NCI-H1105 (cell line): ENCODE measurements at places on chromosomes 2 and 18.

DNA sequence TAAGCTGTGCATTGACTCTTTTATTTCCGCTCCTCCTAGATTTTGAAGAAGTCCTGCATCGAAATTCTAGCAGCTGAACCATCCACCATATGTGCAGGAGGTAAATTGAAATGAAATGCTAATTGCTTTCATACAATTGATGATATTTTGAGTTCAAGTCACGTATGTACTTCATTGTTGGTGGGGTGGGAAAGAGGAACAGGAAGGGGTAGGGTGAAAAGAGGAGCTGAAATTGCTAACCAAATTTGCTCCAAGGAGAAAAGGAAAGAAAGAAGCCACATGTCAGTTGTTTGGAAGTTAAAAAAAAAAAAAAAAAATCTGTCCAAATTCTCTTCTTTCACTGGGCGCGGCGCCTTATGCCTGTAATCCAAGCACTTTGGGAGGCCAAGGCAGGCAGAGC is 77.8 kb downstream of the ANTXR1 start:
- no peak for DNase-seq

DNA sequence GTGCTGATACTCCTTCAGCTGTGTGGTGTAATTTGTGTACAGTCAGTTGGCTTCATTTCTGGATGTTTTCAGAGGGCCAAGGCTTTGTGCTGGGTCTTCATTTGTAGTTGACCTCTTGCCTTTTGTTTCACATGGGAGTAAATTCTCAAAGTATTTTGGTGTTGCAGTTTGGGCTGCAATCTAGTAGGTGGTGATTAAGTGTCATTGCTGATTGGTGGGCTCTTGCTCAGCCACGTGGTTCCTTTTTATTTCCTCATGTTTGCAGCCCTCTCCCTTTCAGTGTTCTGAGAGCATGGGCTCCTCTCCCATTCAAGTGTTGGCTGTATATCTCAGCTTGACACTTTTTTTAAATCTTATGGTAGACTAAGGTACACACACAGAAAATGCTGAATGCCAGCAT is 96.8 kb downstream of the SNTG2 start:
- no peak for DNase-seq

GRCh38 chr2:2810504-2810903 is 479.4 kb upstream of the MYT1L start:
- DNase-seq = no peak

- DNase-seq = no peak
Observed at GRCh38 chr18:61336766-61337165, 3.5 kb downstream of the CDH20 start.

GRCh38 chr2:45567974-45568789 is 42.9 kb downstream of the SRBD1 start:
- DNase-seq = no peak

GRCh38 chr18:77008576-77009315 is 123.8 kb downstream of the MBP start:
- DNase-seq = no peak

GRCh38 chr2:38185012-38185491 is 109.1 kb upstream of the CYP1B1 start:
- no peak for DNase-seq

DNA sequence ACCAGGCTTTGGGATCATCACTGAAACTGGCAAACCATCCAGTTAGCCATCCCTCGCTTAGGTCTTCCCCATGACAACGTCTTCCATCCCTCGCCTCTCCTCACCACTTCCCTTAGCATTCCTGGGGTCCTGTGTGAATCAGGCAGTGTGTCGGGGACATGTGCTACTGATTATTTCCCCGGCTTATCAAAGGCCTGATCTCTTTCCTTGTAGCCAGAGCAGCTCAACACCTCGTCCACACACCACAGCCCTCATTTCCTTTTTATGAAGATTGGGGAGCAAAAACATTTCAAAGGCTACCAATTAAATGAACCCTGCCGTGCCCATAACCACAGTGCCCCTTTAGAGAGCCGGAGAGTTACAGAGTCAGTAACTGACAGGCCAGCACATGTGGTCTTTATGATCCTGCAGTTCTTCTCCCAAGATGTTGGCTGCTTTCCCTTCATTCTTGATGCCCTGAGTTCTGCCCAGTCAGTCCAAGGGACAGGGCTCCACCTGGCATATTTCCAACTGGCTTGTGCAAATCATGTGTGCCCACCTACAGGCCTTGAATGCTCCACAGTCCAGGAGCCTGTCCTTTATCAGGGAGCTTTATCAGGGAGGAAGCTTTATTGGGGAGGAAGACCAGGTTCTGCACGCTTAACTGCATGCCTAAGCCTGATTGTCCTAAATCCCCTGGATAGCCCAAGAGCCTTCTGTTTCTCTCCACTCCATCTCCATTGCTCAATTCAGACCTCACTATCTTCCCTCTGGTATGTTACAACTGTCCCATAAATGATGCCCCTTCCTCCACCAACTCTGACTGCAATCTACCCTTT is 343.1 kb downstream of the CYRIA start:
- no peak for DNase-seq

GRCh38 chr18:55455938-55456337 is 132.1 kb downstream of the TCF4 start:
- DNase-seq = no peak

GRCh38 chr2:220445429-220446105 is 818.1 kb downstream of the SLC4A3 start:
- DNase-seq = no peak

DNA sequence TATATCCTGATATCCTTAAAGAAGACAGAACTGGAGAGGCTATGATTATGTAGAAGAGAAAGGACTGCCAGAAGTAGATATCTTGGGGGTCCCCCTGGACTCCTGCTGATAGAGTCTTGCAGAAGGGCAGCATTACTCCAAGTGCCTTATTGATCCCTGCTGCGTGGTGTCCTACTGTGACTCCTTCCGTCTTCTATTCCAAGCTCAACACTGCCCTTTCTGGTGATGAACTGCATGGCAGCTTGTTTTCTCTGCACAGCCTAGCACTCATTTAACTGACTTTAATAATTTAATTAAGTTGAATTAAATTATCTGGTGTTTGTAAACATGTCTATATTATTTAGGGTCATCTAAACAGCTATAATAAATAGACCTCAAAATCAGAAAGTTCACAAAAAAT is 194.1 kb upstream of the DSEL start:
- no peak for DNase-seq

- DNase-seq = no peak
Observed at GRCh38 chr18:63520053-63520685, 22.0 kb upstream of the SERPINB12 start.

GRCh38 chr2:193187816-193188215 is 993.1 kb upstream of the TMEFF2 start:
- DNase-seq = no peak

- no peak for DNase-seq
Observed at GRCh38 chr2:16134436-16135165, 194.3 kb downstream of the MYCN start.

GRCh38 chr2:232515639-232516038 is 4.5 kb upstream of the PRSS56 start:
- DNase-seq = no peak

DNA sequence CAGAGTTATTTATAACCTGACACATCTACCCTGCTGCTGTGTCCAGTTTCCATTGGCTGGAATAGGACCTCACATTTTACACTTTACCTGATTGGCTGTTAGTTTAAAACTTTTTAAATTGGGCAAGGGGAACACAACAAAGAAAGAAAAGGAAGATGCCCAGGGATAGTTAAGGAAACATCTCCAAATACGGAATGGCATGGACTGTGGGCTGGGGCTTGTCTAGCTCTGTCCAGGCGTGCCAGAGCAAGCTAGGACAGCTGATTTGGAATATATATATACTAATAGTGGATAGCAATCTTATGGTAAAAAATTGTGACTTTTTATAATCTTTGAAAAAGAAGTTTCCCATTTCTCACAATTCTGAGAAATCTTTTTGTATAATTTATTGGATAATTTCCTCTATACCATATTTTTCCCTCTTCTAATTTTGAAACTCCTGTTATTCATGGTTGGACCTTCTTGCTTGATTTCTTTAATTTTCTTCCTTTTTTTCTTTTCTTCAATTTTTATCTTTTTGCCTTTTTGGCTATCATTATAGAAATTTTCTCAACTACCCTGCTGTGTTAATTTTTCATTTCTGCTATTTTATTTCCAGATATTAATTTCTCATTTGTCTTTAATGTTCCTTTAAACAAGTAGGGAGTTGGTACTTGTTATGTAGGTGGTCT is 55.9 kb downstream of the COMMD1 start:
- DNase-seq = no peak

- DNase-seq = no peak
Observed at GRCh38 chr2:55885127-55885943, 38.2 kb downstream of the EFEMP1 start.

DNA sequence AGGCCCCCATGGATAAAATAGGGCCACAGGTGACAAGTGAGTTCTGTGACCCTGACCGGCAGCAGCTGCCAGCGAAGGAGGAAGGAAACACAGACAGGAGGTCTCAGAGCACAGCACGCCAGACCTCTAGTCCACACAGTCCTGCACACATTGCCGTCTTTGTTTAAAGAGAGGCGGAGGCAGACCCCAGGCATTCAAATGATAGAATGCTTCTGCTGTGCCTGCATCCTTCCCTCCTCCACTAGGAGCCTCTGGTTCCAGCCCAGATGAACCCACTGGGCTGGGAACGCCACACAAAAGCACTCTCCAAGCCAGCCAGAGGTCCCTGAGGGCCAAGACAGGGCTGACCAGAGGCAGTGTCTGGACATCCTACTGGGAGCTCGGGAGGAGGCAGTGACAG is 118.7 kb downstream of the KLHL29 start:
- DNase-seq = no peak

- no peak for DNase-seq
Observed at GRCh38 chr2:240460781-240461431, 25.4 kb downstream of the GPC1 start.

GRCh38 chr18:56235481-56236013 is 402.8 kb downstream of the TXNL1 start:
- no peak for DNase-seq

DNA sequence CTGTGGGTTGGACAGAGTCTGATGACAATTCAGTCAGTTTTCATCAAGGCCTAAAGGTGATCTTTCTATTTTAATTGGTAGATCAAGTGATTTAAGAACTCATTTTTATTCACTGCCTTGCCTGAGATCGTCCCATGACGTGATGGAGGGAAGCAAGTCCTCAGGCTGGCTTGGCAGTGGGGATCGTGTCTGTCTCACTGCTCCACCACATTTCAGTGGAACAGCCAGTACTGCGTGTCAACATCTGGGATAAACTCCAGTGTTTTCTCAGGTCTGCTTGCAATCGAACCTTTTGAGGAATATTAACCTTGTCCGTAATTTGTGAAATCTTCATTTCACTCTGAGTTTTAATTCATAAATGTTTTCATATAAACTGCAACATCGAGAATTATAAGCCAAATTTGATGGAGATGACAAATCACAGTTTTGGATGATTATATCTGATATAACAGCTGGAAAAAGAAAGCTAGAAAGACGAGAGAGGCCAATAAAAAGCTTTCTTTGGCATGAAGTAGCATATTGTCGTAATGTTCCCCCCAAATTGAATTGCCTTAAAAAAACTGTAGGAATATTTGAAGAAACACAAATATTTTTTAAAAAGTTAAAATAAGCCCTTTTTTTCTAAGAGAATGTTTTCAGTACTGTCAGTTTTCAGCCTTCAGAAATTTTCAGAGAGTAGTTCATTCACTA is 414.7 kb upstream of the SPRED2 start:
- DNase-seq = no peak

DNA sequence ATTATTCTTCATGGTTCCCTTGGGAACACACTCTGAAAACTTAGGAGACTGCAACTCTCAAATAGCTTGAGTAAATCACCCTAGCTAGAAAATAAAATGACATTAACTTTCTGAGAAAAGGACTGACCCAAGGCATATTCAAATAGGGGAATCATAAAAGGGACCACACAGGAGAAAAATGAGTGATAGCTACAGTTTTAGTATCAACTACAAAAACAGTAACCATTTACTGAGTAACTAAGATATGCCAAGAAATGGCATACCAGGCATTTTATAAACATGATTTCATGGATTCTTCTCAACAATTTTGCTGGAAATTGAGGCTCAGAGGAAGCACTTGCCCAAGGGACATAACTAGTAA is 84.5 kb downstream of the AFF3 start:
- no peak for DNase-seq

GRCh38 chr2:36380624-36381481 is 25.3 kb downstream of the CRIM1 start:
- no peak for DNase-seq
